ENCODE measurements at places on chromosomes 4 and X.

- DNase-seq = no peak
Measured at GRCh38 chr4:142274137-142274536, 572.0 kb downstream of the INPP4B start.

DNA sequence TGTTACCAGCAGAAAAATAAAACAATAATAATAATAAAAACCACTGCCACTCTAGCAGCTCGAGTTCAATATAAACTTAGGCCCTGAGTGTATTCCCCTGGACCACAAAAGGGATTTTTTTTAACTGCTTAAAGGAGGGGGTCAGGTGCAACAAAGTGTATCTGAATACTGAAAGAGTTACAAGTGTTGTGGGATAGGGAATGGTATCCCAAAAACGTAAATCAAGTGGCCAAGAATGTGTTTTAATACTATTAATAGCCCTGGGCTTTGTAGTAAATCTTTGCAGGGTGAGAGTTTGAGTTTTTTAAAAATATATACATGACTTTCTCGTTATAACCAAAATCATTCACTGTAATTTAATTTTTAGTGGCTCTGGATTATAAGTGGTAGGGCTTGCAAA, 860.1 kb upstream of the INTU start:
- DNase-seq = no peak

DNA sequence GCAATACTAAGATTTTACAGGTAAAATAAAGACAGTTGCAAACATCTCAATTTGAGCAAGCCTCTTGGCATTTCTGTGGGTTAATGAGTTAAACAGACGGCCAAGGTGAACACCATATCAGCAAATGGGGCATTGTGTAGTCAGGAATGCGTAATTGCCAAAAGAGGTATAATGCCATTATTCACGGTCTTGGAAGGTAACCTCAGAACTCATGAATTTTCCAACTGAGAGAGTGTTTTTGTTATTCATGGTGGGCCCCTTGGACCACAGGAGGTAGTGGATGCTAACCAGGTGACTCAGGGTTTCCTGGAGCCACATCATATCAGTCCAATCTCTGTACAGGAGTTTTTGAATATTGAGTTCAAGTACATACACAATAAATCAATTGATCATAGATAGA, 368.0 kb upstream of the TECRL start:
- DNase-seq = no peak

GRCh38 chr4:93157986-93158385, 670.6 kb upstream of the ATOH1 start:
- DNase-seq = no peak

GRCh38 chr4:104735174-104735573, 240.5 kb upstream of the CXXC4 start:
- no peak for DNase-seq

GRCh38 chr4:109944591-109944990, 31.9 kb downstream of the EGF start:
- no peak for DNase-seq
